Kidney (tissue), 22 donors: ENCODE measurements at places on chromosomes 5 and 9.
A peak's percentile ranks its signal among the peaks of the same experiment; 100 is the strongest.

GRCh38 chr5:9895302-9895645 is 265.1 kb upstream of the TAS2R1 start:
- H3K4me1 ChIP-seq = no peaks in the 10 kb centered on the region
- H3K4me3 ChIP-seq = no peak overlapping the region
- no peaks in the 10 kb centered on the region for H3K27me3 ChIP-seq
- H3K27ac ChIP-seq = no peak overlapping the region
- no peaks in the 10 kb centered on the region for H3K36me3 ChIP-seq
- DNase-seq = no peak

DNA sequence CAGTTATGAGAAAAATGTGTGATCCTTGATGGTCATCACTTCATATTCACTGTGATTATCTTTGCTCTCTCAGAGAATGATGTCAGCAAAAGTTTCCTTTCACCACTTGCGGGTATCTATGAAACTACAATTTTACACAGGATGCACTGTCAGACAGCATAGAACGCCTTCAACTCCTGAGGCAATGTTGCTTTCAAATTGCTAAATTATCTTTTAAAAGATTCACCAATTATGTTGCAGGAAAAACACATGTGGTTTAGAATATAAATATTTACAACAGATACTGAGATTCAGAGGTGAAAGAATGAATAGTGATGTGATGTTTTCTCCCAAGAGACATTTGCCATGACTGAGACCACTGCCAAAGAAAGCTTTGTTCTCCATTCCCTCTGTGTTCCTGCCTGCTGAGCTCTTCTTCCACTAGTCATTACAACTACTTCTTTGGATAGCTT is 879.8 kb upstream of the DMAC1 start:
- H3K36me3 ChIP-seq = no peaks in the 10 kb centered on the region
- DNase-seq = no peak
- H3K4me1 ChIP-seq = no peaks in the 10 kb centered on the region
- H3K27me3 ChIP-seq = no peaks in the 10 kb centered on the region

- H3K4me3 ChIP-seq = no peak overlapping the region
- DNase-seq = no peak
- no peaks in the 10 kb centered on the region for H3K36me3 ChIP-seq
- peak overlapping the region; percentile 81 for H3K27ac ChIP-seq
- peaks cover 18% of the 10 kb centered on the region for H3K4me1 ChIP-seq
These were observed 365.2 kb downstream of the BRINP1 start for GRCh38 chr9:119003882-119004617.

DNA sequence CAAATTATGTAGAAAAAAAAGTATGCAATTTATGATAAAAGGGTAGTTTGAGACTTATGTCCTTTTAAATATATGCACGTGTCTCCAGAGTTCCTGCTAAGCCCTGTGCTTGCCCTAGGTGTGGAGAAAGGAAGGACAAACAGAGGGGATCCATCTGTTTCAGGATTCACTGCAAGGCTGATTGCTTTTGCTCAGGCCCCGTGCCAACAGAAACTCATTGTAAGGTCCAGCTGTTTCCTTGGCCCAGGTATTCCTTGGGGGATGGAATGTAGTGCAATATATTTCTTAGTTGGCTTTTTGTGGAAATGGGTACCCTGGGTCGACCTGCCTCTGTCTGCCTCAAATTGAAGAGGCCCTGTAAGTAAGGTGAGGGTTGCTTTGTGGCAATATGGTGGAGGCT is 268.6 kb upstream of the CLINT1 start:
- H3K27ac ChIP-seq = no peak overlapping the region
- no peaks in the 10 kb centered on the region for H3K4me1 ChIP-seq
- no peak for DNase-seq
- H3K4me3 ChIP-seq = no peak overlapping the region
- H3K36me3 ChIP-seq = no peaks in the 10 kb centered on the region

DNA sequence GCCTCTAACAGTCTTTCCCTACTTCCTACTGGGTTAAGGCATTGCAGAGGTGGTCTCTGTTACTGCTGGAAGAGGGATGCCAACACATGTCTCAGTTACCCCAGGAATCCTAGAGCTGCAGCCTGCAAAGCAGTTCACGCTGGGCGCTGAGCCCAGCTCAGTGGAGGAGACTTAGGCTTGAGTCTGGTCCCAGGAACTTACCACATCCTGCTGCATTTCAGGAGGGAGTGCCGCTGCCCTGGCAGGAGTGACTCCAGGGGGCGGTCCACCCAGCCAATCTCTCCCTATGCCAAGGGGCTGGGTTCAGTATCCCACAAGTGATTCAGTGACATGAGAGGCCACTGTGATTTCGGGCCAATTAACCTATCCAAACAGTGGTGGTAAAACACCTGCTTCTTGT is 7.6 kb downstream of the TTC16 start:
- no peaks in the 10 kb centered on the region for H3K36me3 ChIP-seq
- no peak overlapping the region for H3K27ac ChIP-seq
- no peak overlapping the region for H3K4me3 ChIP-seq
- DNase-seq = no peak
- H3K27me3 ChIP-seq = no peaks in the 10 kb centered on the region

DNA sequence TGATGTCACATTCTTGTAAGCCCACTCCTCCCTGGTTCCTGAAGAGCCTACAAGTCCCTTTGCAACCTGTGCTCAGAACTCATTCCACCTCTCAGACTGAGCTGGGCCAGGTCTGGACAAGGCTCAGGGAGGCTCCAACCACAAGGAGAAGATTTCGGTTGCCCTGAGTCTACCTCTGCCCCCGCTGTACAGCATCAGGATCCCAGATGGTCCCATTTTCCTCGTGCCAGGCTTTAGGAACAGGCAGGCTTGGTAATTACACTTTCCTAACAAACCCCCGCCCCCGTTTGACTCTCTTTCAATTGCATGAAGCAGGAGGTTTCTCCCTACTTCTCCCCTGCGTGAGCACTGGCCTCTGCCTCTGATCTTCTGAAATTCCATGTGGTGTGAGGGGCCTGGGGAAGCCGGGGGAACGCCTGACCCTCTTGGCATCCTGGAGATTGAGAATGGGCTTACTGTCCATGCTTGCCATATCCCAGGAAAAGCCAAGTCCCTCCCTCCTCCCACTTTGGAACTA is 86.9 kb upstream of the CTNNA1 start:
- H3K4me3 ChIP-seq = no peak overlapping the region
- no peaks in the 10 kb centered on the region for H3K27me3 ChIP-seq
- H3K27ac ChIP-seq = no peak overlapping the region
- H3K36me3 ChIP-seq = no peaks in the 10 kb centered on the region
- DNase-seq = no peak

GRCh38 chr5:37971483-37972024 is 131.7 kb upstream of the GDNF start:
- H3K4me1 ChIP-seq = no peaks in the 10 kb centered on the region
- DNase-seq = no peak
- no peak overlapping the region for H3K4me3 ChIP-seq
- no peak overlapping the region for H3K27ac ChIP-seq
- no peaks in the 10 kb centered on the region for H3K27me3 ChIP-seq

DNA sequence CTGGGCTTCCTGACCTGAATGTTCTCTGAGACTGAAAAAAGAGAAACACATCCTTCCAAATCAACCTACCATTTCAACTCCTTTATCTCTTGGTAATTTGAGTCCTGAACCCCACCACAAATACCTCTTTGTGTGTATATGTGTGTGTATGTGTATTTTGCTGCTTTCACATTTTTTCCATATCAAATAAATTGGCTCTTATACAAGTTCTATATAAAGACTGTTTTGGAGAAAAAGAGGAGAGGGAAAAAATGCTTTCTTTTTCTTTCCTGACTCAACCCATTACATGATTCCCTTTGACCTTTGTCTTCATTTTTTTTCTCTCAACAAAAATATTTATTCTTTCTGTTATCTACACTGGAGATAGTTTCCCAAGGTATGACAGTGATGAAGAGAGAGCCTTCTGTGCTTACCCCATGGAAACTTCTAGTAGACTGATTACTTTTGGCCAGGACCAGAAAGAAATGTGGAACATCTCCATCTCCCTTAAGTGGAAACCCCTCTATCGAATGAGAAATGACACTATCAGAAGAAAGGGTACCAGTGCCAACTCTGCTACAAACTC is 85.3 kb downstream of the PAPPA start:
- no peak overlapping the region for H3K27ac ChIP-seq
- no peak for DNase-seq
- no peaks in the 10 kb centered on the region for H3K36me3 ChIP-seq
- H3K4me3 ChIP-seq = no peak overlapping the region
- H3K27me3 ChIP-seq = no peaks in the 10 kb centered on the region

DNA sequence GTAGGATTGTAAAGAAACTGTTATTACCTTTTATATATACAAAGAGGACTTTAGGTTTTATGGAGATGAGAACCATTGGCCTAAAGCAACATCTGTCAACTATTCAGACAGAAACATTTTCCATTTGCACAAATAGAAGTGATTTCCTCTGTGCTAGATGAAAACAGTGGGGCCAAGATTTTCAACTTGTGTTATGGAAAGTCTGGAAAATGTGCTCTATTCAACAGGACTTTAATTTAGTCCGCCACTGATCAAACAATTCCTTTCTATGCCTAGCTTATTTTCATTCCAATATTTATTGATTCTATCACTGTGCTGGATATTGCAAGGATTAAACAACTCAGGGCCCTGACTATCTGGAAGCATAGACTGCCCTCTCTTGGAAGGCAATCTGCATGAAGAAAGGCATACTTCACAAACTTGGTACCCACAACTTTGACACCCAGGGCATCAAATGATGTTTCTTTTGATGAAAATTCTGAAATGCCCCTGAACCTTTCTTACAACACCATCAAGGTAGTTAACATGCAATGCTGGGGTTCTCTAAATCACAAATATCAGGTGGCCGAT is 126.6 kb upstream of the HMHB1 start:
- H3K4me1 ChIP-seq = no peaks in the 10 kb centered on the region
- H3K27ac ChIP-seq = no peak overlapping the region
- H3K4me3 ChIP-seq = no peak overlapping the region
- DNase-seq = no peak
- H3K27me3 ChIP-seq = no peaks in the 10 kb centered on the region

DNA sequence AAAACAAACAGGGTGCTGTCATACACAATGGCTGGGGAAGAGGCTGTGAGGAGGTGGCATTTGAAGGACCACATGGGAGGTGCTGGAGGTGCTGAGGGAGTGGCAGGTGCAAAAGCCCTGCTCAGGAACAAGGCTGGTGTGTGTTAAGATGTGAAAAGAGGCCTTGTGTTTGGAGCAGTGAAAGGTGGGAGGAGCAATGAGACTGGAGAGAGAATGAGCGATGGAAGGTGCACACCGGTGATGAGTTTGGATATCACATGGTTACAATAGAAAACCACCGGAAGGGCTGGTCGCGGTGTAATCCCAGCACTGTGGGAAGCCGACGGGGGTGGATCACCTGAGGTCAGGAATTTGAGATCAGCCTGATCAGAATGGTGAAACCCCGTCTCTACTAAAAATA is 9.2 kb upstream of the FIBCD1 start:
- H3K27ac ChIP-seq = no peak overlapping the region
- no peak overlapping the region for H3K4me3 ChIP-seq

DNA sequence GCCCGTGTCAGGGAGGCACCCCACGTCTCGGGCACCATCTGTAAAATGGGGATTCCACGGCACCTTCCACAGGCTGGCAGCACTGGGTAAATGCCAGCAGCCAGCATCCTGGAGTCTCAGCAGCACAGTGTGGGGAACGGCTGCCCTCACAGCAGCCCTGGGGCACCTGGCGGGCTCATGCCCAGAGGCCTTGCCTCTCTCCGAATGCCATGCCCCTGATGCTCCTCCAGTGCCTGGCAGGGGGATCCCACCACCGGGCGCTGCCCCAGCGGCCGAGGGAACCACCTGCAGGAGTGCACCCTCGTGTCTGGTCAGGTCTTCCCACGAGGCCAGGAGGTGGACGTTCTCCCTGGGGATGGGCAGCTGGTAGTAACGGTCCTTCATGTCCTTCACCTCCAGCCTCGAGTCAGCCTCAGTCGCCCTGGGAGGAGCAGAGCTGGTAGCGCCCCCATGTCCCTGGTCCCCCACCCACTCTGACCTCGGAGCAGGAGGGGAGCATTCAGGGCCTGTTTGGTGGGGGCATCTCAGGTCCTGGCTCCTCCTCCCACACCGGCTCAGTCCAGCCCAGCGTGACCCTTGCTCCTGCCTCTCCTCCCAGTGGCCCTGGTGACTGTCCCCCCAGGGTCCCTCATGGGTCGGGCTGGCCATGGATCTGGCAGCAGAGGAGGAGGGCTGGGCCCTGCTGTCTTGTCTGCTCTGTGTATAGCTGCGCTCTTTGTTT is 49.9 kb upstream of the NRARP start:
- H3K27ac ChIP-seq = no peak overlapping the region
- H3K4me3 ChIP-seq = no peak overlapping the region
- no peaks in the 10 kb centered on the region for H3K4me1 ChIP-seq
- no peaks in the 10 kb centered on the region for H3K27me3 ChIP-seq
- no peak for DNase-seq

GRCh38 chr5:129124608-129125007 is 30.1 kb downstream of the ISOC1 start:
- no peak for DNase-seq
- no peaks in the 10 kb centered on the region for H3K36me3 ChIP-seq
- no peak overlapping the region for H3K4me3 ChIP-seq
- no peaks in the 10 kb centered on the region for H3K4me1 ChIP-seq
- H3K27me3 ChIP-seq = no peaks in the 10 kb centered on the region

DNA sequence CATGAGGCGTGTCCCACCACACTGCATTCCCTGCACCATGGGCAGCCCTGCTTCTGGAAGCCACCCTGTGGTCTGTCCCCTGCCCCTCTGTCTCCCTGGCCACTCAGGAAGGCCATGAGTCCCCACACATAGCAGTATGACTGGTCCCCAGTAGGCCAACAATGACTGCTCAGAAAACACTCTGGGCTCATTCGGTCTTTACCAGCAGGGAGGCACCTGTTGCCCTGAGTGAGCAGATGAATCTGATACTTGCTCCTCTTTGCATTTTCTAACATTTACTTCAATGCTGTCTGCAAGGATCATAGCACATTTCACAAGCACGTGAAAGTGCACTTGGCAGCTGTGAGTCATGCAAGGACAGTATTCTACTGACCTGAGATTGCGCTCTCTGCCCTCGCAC is 365.4 kb upstream of the IRX1 start:
- H3K4me3 ChIP-seq = no peak overlapping the region
- no peak overlapping the region for H3K27ac ChIP-seq
- no peak for DNase-seq
- H3K36me3 ChIP-seq = no peaks in the 10 kb centered on the region

- H3K27ac ChIP-seq = peak overlapping the region; percentile 56
- no peaks in the 10 kb centered on the region for H3K36me3 ChIP-seq
- DNase-seq = no peak
- H3K27me3 ChIP-seq = no peaks in the 10 kb centered on the region
- H3K4me3 ChIP-seq = no peak overlapping the region
These were observed 205.9 kb downstream of the EFNA5 start for GRCh38 chr5:107464876-107465275.
